MV-4-11 (cell line): ENCODE measurements at places on chromosomes 2 and 18.

- DNase-seq, result no peak
These were observed 22.4 kb downstream of the LHCGR start for GRCh38 chr2:48733067-48733503.

DNA sequence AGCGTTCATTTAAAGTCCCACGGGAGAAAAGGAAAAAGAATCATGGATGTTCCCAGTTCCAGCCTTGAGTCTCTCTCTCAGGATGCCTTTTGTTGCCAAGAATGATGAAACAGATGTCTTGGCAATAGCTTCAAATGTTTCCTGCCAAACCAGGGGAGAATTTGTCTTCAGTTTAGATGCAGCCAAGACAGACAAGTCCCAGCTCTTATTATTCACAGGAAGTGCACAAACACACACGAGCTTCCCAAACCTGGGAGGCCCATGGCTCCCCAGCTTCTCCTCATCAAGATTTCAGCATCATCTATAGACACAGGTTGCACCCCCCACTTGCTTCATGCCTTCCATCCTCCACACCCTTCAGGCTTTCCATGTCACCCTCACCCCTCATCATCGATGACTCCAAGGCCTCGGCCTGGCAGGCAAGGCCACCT lies 45.9 kb downstream of the HS1BP3 start:
- no peak for DNase-seq

DNA sequence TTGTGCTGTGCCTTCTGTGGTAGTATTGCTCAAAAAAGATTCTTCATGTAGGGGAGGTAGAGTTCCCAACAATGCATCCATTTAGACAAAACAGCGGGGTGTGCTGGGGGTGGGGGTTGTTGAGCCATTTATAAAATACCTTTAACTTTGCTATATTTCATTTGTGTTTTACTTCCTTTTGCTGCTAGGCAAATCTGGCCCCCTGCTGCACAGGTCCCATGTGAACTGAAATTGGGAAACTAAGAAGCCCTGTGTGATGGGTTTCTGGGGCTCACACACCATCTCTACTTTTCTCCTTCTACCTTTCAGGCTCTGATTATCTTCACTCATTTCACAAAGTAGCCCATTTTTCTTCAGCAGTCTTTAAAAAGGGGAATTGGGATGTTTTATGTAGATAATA lies 52.7 kb upstream of the ITGA4 start:
- DNase-seq, result no peak

GRCh38 chr18:3931542-3932112 lies 481.7 kb downstream of the TGIF1 start:
- DNase-seq, result no peak
